ENCODE measurements at places on chromosomes 4 and X.

DNA sequence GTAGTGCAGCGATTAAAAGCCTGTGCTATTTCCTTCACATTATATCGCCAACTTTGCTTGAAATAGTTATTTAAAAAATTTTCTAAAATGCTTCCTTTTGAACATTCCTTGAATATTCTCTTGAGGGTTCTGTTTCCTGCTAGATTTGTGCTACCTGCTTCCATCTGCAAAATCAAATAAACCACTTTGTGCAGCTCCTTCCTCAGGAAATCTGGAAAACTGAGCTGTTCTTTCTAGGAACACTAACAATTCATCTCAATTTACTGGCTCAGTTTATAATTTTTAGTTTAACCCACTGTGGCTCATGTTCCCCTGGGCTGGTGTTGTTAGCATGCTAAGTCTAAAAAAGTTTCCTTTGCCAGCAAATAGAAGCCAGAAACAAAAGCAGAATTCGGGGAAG is 88.1 kb upstream of the LCORL start:
- no peak for DNase-seq

GRCh38 chr4:174394915-174395314 is 111.2 kb downstream of the CEP44 start:
- no peak for DNase-seq

DNA sequence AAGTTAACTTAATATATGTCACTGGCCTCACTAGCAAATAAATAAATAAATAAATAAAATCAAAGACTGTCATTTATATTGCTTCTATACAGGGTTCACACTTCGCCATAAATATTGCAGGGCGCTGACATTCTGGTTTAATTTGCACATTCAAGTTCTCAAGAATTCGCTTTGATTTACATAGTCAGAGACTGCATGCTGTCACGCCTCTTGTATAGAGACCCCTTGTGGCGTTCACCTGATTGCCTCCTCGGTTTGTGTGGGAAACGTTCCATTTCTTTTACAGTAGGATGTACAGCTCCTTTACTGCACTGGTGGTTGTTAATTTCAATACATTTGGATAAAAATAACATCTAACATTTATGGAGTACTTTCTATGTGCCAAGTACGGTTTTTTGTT is 71.3 kb upstream of the ADGRG2 start:
- no peak for DNase-seq

GRCh38 chr4:148445071-148445859 is 3.1 kb upstream of the NR3C2 start:
- DNase-seq: peak; percentile 79

GRCh38 chr4:150942539-150942938 is 72.5 kb downstream of the LRBA start:
- DNase-seq: no peak

DNA sequence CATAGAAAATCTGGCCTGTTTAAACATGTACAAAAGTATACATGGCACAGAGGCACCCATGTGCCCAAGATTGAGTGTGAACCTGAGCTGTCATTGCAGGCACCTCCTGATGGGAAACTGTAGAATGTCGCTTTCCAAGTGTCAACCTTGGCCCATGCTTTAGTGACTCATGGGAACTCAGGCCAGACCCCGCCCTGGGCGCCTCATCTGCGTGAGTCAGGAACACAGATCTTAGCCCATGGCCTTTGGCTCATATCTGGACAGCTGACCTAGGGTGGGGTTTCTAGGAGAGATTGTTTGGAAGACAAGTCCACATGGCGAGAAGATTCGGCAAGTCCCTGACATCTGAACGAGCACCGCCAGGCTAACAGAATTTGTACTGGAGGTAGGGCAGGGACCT is 50.0 kb downstream of the CYTL1 start:
- DNase-seq: no peak

- no peak for DNase-seq
These were observed 193.6 kb downstream of the SOWAHB start for GRCh38 chr4:76704133-76704881.

GRCh38 chr4:7186516-7187167 is 5.7 kb upstream of the SORCS2 start:
- DNase-seq: no peak

DNA sequence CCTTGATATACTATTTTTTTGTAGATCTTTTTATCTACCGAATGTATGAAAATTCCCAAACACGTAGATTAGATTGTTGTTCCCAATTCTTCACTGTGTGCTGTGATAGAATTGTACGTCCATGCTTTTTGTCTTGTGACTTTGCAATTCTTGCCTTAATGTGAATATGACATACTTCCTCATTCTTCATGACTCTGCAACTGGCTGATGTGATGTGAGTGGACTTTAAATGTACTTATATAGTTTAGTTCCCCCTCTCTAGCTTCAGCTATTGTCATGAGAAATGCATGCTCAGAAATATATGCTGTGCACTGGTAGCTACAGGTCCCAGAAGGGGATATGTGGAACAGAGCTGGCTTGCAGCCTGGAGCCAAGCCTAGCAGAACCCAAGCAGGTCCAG is 89.4 kb downstream of the FTHL17 start:
- no peak for DNase-seq

- DNase-seq: peak; percentile 79
These were observed at the start of gene ARMCX6 for GRCh38 chrX:101617211-101618191. Gene ARMCX6, minus strand, starts transcription at chrX:101618000. Its CDS starts 1,380 bp downstream, at chrX:101616620.

GRCh38 chrX:128619490-128619889 is 567.3 kb upstream of the ACTRT1 start:
- DNase-seq: no peak

- no peak for DNase-seq
These were observed 15.8 kb upstream of the CLTRN start for GRCh38 chrX:15680401-15680800.

GRCh38 chrX:40085102-40085551 is 12.6 kb downstream of the BCOR start:
- DNase-seq: no peak

DNA sequence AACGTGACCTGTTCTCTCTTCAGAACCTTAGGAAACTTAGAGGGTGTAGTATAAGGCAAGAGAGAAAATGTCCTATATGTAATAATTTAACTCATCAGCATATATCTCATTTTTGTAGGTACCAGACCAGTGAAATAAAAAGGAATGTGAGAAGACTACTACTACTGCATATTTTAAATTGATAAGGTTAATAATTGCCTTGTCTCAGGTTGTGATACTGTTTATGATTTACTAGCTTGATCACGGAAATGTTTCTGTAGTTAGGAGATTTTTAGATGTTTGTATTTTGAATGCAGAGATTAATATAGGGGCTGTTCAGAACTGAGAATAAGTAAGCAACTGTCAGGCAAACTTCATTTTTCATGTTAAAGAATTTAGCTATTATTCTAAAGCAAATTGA is 1563.4 kb downstream of the C4orf33 start:
- no peak for DNase-seq

DNA sequence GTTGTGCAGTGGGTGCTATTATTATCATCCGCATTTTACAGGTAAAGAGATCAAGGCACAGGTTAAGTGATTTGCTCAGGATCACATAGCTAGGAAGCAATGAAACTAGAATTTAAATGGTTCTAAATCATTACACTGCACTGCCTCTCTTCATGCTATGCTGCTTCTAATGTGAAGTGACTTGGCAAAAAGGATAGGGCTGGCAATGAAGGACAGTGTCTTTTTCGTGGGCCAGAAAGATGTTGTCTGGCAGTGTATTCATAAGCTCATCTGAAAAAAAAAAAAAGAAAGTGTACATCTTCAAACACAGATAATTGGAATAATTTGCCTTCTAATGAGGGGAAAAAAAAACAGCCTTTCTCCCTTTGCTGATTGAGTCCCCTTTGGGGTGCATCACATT is 132.2 kb upstream of the FUNDC1 start:
- DNase-seq: no peak

GRCh38 chrX:39749135-39749534 is 348.6 kb downstream of the BCOR start:
- no peak for DNase-seq

- DNase-seq: peak; percentile 71
These were observed 165.3 kb upstream of the PPP1R2C start for GRCh38 chrX:42943051-42943974.

- DNase-seq: no peak
These were observed 55.5 kb downstream of the GSPT2 start for GRCh38 chrX:51798701-51799100.

DNA sequence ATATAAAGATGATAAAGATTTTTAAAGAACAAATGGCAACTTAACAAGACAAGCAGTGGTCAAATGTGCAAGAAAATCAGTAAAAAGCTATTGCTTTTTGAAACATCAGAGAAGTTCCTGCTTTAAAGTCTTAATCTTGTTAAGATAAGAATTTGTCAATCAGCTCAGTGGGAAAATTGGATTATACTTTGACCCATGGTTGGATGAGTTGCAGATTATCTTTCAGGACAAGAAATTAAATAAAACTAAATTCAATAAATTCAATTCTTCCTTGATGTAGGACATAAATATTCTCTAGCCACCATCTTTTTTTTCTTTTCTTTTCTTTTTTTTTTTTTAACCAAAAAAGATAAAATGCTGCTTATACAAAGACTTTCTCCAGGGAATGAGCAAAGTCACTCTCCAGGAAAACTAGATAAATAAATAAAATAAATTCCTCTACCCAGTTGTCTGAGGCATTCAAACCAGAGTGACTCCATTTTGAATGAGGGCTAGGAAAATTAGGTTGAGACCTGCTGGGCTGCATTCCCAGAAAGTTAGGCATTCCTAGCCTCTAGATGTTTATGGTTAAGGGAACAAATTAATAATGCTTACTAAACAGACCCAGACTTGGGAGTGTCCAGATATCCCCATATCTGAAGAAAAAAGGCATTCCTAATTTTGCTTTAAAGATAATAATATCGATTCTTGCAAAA is 211.2 kb downstream of the SNCA start:
- DNase-seq: no peak

GRCh38 chr4:22170353-22170752 is 221.8 kb upstream of the KCNIP4 start:
- DNase-seq: no peak

All from CD4-positive, alpha-beta T cell treated with Interleukin-6 for 4 hours (primary cell).